Cerebellum (tissue), 4 donors: ENCODE measurements at places on chromosomes 13 and 19. TPM values are rescaled to one million over a fixed set of nuclear protein-coding genes. Genes with fewer than 3 reads are reported as not detected.
A peak's percentile ranks its signal among the peaks of the same experiment; 100 is the strongest.

Gene ZNF723
- total RNA-seq = not detected

GRCh38 chr19:28968721-28969120, 244.2 kb downstream of the UQCRFS1 start:
- DNase-seq = no peak

Gene CABP5
- not detected for total RNA-seq

DNA sequence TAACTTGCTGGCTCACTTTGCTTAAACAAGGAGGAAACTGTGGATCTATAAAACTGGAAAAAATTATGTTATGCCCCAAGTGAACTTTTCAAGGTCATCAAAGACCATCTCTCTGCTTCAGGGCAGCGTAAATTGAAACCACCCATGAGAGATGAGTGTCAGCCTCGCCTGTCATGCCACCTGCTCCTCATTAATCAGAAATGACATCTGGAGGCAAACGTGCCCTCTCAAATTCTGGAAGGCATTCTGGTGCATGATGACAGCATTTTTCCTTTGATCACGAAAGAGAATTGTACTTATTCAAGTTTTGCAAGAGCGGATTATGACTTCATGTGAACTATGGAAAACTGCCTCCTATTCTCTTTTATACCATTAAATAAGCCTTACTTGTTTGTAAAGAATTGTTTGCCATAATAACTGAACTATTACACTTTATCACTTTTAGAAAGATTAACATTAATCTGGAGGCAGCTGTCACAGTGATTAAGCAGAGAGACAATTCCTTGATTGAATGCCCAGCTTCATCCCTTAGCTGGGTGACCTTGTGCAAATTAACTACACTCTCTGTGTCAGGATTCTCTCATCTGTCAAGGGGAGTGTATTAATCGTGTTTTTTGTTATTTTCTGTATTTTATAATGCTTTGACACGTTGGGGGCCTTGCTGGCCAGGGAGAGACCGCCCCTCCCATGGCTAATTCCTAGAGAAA, 17.0 kb upstream of the SACS start:
- no peak for DNase-seq

Gene CRX
- total RNA-seq = not detected

Gene UPF3A
- 86.5 TPM for total RNA-seq

Gene FARP1
- total RNA-seq = 106 TPM

GRCh38 chr19:48398375-48399235, 5.1 kb downstream of the GRIN2D start:
- DNase-seq = peak; percentile 39

GRCh38 chr13:94323764-94324758, 155.4 kb downstream of the DCT start:
- DNase-seq = no peak

Gene ZNF625
- total RNA-seq = 23.8 TPM

Gene KCNN4
- 0.36 TPM for total RNA-seq

DNA sequence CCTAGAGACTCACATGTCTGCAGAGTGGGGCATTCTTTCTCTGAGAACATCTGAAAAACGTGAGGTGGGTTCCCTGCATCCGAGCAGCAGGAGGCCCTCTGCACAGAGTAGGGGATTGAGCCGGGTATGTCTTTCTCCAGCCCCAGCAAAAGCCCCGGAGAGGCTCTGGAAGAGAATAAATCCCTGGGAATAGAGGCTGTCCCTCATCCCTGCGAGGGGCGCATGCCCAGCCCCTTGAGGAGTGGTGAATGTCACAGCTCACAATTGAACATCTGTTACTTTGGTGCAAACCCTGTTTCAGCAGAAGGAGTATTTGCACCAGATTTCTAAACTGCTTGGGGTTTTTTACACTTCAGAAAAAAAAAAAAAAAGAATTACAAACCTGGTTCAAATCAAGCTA, 164.6 kb downstream of the FGF14 start:
- DNase-seq = no peak
